ENCODE measurements at places on chromosomes 16 and 17.
A peak's percentile ranks its signal among the peaks of the same experiment; 100 is the strongest.

DNA sequence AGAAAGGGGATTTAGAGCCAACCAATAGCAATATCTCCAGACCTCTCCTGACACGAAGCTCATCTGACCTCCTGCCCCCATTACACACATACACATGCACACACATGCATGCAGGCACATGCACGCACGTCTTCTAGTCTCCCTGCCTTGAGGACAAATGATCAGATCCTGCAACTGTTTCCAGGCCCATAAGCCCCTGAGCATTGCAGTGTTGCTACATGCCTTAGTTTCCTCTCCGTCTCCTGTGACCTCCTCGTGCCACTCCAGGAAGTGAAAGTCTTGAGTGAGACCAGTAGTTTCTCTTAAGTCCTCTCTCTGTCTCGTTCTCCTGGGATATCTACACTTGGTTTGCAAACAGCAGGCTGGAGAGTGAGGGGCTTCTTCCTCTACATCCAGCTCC lies 8.2 kb downstream of the CIITA start:
- peak; percentile 45 for DNase-seq

DNA sequence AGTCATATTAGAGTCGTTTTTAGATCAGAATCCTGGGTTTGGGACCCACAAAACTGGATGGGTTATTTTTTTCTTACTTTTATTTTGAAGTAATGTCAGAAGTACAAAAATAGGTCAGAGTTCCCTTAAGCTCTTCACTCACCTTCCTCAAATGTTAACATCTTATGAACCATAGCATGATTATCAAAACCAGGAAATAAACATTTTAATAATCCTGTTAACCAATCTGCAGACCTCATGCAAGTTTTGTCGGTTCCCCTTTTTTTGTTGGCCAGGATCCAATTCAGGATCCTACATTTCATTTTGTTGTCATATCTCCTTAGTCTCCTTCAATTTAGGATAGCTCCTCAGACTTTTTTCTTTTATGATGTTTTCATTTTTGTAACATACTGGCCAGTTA lies 162.0 kb downstream of the CHD9 start:
- DNase-seq, result no peak

- DNase-seq, result no peak
Observed at GRCh38 chr16:86067936-86068335, 169.0 kb downstream of the IRF8 start.

GRCh38 chr17:77887464-77888241 lies 70.8 kb upstream of the TNRC6C start:
- no peak for DNase-seq

DNA sequence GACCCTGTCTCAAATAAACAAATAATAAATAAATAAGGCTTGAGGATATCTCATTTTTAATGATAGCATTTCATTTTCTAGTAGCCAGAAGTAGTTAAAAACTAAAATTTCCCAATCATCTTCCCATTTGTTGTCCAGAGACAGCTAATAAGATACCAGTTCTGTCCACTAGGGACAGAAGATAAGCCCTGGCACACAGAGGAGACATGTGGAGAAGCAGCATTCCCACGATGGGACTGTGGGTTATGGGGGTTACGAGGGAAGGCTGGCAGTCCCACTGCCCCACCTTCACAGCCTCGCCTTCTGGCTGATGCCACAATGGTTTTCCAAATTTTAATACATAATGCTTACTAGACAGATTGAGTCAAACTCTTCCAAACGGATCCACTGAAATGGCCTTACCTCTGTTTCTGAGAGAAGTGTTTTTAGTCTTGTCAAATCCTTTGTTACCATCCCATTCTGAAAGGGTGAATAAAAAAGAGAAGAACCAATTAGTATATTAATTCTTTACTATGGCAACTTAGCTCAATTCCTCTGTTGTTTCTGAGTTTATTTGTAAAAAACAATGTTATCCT lies 44.2 kb downstream of the HELZ start:
- peak; percentile 17 for DNase-seq

- DNase-seq, result no peak
Observed at GRCh38 chr16:56475201-56475600, 23.8 kb downstream of the OGFOD1 start.

GRCh38 chr17:40534371-40535189 lies 30.7 kb downstream of the CCR7 start:
- DNase-seq, result no peak

- DNase-seq, result no peak
Observed at GRCh38 chr17:12993631-12994030, 24.2 kb downstream of the ELAC2 start.

- no peak for DNase-seq
Observed at GRCh38 chr16:20956319-20956718, 55.7 kb downstream of the LYRM1 start.

- DNase-seq, result no peak
Observed at GRCh38 chr17:40463122-40463550, 19.9 kb downstream of the IGFBP4 start.

GRCh38 chr17:14712611-14713021 lies 411.7 kb downstream of the HS3ST3B1 start:
- DNase-seq, result no peak

GRCh38 chr17:21358682-21359482 lies 17.3 kb upstream of the KCNJ12 start:
- no peak for DNase-seq

GRCh38 chr17:78130437-78131101 lies at the start of gene TMC8:
TMC8 (plus strand) TSS chr17:78130771; CDS start chr17:78131589, 818 bp downstream.
- DNase-seq, result peak; percentile 83

DNA sequence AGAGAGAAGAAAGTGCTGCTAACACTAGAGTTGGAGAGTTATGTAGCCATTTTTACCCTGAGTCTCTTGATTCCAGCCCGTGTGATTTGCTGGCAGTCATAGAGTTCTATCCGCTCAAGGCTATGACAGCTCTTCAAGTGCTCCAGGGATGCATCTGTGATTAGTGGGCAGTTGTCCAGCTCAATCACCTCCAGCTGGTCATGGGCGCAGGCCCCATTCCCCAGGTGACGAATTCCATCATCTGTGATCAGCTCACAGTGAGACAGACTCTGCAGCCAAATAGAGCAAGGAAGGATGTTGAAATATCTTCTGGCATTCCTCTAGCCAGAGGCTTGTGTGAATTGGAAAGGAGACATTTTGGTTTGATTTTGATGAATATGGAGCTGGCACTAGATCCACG lies 38.4 kb upstream of the STAC2 start:
- no peak for DNase-seq

DNA sequence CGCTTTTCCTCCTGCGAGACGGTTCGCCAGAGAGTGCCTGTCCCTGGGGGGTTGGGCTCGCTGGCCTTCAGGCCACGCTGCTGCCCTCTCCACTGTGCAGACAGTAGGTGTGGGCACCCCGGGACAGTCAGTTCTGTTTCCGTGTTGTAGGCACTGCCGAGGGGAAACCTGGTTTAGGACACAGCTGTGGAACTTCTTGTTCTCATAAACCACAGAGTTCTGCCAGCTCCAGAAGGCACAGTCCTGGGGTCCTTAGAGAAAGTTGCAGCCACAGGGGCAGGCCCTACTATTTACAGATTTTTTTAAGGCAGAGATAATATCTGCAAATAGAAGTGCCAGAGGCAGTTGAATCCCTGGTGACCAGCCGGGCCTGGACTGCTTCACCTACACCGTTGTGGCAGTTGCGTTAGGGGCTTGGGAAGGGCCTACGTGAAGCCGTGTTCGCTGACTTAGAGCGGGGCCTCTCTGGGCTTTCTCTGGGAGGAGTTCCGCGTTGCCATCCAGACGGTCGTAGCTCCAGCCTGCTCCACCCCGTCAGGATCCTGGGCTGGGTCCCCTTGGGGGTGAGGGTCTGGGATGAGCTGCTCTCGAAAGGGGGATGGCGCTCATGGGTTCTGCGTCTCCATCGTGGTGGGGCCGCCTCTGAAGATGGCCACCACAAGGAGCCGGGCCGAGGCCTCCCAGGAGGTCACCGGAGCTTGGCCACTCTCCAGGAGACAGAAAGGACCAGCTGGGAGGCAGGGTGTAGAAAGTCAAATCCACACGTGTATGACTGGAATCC lies 126.3 kb downstream of the BANP start:
- DNase-seq, result no peak

DNA sequence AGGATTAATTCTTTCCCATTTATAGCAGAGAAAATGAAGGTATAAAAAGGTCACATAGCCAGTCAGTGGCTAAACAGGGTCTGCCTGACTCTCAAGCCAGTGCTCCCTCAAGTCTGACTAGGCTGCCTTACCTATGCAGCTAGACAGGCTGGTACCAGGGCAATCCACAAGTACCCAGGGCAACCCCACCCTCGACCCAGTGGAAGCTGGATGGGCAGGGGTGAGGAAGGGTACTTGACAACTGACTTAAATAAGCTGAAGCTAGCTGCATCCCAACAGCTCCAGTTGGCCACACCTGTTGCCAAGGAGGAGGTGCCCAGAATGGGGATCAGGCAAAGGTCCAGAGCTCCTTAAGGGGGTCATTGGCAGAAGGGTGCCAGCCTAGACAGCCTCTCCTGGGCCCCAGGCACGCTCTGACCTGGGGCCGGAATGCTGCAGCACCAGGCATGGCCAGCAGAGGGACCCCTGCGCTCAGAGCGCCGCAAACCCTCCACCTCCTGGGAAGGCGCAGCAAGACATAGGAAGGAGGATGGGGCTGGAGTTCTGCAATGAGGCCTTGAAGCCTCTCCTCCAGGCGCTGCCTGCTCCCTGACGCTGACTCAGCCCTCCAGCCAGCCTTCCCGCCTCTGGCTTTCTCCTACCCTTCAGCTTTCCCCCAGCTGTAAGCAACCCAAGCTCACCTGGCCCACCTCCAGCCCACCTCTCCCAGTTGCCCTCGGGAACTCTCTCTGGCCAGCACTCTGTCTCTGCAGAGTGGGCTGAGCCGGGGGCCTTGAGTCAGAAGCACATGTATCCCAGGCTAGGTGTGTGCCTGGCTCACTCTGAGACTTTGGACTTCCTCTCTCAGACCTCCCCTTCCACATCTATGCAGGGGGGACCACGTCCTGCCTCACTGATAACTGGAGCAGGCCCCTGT lies 28.8 kb downstream of the MPP2 start:
- DNase-seq, result peak; percentile 69

DNA sequence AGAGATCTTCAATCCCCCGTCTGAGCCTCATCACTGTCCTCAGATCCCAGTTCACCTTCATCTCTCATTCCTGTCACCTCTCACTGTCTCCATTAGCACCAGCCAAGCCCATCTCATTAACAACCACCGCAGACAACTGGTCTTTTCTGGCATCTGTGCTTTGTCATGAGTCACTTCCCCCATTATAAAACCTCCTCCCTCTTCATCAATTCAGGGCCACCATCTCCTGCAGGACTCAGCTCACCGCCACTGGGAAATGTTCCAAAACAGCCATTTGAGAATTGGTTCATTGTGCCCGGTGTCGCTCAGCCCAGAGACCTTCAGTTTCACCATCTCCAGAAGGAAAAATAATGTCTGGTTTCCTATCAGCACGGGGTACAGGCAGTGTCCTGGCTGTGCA lies 56.9 kb upstream of the TEKT3 start:
- no peak for DNase-seq

DNA sequence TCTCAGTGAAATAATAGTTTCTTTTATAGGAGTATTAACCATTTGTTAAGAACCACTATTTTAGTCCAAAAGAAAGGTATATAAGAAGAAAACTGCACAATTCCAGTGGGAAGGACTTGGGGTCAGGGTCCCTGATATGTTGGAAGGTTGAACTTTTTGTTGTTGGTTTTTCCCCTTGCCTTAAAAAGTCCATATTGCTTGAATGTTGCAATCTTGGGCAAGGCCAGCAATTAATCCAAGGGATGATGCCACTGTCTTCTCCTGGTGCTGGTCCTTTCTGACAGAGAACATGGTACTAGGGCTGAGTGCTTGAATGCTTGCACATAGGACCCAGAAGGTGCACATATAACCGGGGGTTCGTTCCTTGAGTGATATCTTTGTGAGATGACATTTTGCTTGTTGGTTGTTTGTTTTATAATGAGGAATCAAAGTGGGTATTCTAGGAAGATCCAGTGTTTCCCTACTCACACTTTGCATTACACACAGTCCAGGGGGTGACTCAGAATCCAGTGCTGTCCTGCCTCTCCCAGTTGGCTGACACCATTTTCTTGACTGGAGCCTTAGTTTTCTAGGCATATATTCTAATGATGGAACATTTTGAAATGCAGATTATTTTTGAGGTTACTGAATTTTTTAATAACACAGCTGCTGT lies 54.9 kb downstream of the SIAH1 start:
- DNase-seq, result no peak

- DNase-seq, result no peak
Observed at GRCh38 chr17:58641887-58642311, 49.9 kb downstream of the TEX14 start.

- DNase-seq, result peak; percentile 88
Observed at GRCh38 chr17:69581061-69581961, 166.8 kb downstream of the MAP2K6 start.

GRCh38 chr17:30321314-30321713 lies 12.5 kb downstream of the TMIGD1 start:
- DNase-seq, result no peak

- DNase-seq, result no peak
Observed at GRCh38 chr17:7408252-7408727, 645 bp downstream of the NLGN2 start.

DNA sequence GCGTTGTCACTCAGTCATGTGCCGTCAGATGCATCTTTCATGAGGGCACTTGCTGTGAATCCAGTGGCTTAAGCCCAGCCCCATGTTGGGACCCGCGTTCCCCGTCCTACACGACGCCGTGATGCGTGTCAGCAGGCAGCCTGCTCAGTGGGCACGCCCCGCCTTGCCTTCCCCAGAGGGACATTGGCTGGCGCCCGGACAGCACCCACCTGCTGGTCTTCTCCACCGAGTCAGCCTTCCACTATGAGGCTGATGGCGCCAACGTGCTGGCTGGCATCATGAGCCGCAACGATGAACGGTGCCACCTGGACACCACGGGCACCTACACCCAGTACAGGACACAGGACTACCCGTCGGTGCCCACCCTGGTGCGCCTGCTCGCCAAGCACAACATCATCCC lies 8.8 kb downstream of the ITGB4 start:
- DNase-seq, result no peak

DNA sequence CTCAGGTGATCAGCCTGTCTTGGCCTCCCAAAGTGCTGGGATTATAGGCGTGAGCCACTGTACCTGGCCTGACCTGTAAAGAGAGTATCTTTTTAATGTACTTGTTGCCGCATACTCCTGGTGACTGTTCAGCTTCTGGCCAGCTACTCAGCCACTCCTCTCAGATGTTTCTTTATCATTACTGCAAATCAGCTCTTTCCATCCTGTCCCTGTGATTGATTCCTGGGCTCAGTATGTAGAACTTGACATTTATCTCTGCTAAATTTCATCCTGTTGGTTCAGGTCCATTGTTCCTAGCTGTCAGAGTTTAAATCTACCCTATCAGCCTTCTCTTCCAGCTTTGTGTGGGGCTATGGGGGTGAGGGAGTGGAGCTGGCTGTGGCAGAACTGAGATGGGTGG lies 211.5 kb upstream of the ASIC2 start:
- no peak for DNase-seq

DNA sequence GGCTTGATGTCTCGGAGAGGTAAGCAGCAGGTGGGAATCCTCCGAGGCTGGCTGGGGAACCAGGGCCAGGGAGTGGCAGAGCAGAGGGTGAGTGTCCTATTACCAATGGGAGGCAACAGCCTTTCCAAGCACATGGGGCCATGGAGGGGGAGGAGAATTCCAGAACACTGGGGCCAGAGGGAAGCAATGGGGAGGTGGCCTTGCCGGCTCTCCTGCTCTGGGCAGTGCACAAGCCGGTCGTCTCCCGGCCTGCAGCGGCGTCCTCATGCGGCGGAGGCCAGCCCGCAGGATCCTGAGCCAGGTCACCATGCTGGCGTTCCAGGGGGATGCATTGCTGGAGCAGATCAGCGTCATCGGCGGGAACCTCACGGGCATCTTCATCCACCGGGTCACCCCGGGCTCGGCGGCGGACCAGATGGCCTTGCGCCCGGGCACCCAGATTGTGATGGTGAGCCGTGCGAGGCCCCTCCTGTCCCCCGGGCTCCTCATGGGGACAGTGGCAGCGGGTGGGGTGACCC lies 21.9 kb downstream of the SGSH start:
- no peak for DNase-seq
